Caudate nucleus (tissue), 63 donors: ENCODE measurements at places on chromosomes 1 and 21.

GRCh38 chr1:188372821-188373220 lies 1544.1 kb downstream of the PLA2G4A start:
- no peak for DNase-seq

GRCh38 chr1:225942574-225942973 lies 1.6 kb upstream of the LEFTY2 start:
- no peak for DNase-seq

DNA sequence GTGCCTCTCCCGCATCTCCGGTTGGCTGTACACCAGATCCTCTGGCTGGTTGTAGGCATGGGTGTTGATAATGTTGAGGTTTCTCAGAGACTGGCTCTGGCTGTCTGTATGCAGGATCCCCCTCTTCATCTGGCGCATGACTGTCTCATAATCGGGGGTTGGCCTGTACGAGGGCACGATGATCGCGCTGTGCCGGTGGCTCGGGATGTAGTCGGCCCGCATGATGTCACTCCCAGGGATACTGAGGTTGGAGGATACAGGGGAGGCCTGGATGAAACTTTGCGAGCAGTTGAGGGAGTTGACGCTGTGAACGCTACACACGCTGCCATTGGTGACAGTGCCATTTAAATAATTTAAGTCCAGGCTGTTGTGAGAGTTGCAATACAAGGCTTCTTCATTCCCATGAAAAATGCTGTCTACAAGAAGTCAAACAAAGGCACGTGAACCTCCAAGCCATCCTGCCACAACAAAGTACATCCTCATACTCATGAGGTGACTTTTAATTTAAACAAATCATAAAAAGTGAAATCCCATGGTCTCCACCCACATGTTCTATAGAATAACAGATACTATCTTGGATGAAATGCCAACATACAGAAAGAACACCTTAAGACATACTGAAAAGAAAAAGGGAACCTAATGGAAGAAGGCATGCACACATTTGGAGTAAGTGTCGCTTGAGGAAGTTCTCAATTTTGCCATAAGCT lies 103.6 kb downstream of the SMYD2 start:
- DNase-seq: no peak

GRCh38 chr1:40096646-40096976 lies 441 bp downstream of the PPT1 start:
- no peak for DNase-seq

DNA sequence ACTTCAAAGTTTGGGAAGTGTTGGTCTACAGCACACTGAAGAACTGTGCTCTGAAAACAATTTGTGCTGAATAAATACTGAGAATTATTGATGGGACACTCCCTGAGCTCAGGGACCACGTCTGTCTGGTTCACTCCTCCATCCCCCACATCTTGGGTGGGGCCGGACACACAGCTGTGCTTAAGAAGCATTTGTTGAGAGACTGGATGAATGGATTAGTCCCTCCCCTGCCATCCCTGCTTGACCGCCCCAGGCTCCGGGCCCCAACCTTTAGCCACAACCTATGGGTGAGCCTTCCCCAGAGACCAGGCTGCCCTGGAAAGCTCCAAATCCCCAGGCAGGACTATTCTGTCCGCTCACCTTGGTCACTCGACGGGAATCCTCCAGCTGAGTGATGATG lies 7.5 kb downstream of the TRIM63 start:
- DNase-seq: no peak

- no peak for DNase-seq
These were observed 70.3 kb downstream of the MORN1 start for GRCh38 chr1:2320760-2321667.

GRCh38 chr21:16751695-16752474 lies 761.0 kb upstream of the CXADR start:
- no peak for DNase-seq

GRCh38 chr1:25062621-25063255 lies 132.7 kb upstream of the RUNX3 start:
- DNase-seq: no peak

GRCh38 chr1:11000526-11000925 lies 11.9 kb upstream of the TARDBP start:
- no peak for DNase-seq

DNA sequence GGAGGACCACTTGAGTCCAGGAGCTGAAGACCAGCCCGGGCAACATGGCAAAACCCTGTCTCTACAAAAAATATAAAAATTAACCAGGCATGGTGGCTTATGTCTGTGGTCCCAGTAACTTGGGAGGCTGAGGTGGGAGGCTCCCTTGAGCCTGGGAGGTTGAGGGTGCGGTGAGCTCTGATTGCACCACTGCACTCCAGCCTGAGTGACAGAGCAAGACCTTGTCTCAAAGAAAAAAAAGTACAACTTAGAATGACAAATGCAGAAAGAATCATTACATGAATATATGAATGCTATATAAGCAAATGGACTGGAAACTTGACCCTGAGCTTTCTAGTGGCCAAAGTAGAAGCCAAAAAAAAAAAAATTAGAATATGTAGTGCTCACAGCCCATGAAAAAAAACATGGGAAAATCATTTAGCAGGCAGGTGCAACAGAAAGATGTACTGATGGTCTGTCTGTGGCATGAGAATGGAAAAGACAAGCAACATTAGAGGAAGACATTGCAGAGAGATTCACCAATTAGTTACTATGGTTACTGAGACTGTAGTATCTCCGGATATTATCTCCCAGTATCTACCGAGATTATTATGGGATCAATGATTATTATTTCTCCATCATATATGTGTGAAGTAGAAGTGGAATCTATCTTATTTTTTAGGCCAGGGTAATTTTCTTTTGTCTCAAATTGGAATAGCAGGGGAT lies 19.2 kb downstream of the ELAPOR1 start:
- DNase-seq: no peak

GRCh38 chr21:34822942-34823341 lies 154.1 kb downstream of the CLIC6 start:
- DNase-seq: no peak

- no peak for DNase-seq
These were observed 73.2 kb downstream of the ZC3H11B start for GRCh38 chr1:219539645-219540254.
